ENCODE measurements at places on chromosomes 5 and 9.

DNA sequence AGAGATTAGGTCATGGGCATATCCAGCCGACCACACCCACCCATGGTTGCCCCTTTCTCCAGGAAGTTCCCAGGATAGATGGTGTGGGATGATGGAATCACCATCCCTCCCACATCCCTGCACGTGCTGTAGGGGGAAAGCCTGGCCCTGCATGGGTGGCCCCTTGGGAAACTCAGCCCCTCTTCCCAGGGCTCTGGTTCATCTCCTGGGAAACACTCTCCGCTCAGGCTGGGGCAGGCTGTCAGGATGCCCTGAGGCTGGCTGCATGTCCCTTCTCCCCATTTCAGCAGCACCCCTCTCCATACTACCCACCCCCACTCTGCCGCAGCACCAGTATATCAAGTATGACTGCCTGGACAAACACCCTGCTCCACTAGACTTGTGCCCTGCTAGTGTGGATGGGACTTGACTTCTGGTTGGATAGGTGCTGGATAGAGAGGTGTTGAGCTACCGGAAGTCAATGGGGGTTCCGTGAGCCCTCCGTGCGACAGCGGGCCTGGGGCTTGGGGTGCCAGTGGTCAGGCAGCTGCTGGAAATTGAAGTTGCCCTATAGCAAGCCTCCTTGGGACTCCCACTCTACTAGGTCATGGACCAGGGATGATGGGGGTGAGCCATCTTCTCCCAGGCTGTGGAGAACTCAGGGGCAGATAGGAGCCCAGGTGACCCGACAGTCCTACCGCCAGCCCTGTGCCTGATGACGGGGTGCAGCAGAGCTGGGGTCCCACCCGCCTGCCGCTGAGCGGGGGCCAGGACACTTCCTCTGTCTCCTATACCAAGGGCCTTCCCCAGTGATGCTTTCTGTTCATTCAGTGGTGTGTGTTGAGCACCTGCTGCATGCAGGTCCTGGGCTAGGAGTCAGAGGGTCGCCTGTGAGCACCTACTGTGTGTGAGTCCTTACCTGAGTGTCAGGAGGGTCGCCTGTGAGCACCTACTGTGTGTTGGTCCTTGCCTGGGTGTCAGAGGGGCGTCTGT lies 69.4 kb upstream of the COL5A1 start:
- DNase-seq: peak; percentile 28

DNA sequence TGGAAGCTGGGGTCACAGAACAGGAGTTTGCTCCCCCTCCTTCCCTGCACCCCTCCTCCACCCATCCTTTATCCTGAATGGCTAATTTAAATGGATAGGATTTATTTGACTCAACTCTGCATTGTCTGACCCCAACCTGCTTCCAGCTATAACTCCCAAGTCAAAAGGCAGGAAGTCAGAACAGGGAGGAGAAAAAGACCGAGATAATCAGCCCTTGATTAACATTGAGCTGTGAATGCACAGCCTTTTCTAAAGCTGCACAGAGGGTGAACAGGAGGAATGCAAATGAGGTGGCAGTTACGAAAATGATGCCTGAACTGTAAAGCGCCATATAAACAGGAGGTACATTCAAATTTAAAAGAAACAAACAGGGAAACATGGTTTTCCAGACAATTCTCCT lies 152.8 kb downstream of the SPOCK1 start:
- DNase-seq: no peak

DNA sequence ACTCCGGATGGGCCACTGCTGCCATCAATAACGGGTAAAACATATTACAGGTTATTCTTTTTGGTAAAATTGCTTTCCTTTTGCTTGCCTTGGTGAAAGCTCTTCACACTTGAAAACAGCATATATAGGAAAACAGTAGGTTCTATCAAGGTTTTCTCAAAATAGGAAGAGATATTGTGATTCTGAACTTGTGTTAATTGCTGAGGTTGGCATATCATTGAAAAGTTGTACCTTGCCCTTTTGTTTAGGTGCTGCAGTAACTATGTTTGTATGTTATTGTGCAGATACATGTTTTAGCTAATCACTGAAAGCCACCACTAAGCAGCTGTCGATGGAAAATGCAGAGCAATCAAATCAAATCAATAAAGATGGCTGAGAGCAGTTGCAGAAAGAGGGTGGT lies 78.0 kb upstream of the C6 start:
- no peak for DNase-seq

- no peak for DNase-seq
Measured at GRCh38 chr9:128323212-128323730, 632 bp downstream of the COQ4 start.

DNA sequence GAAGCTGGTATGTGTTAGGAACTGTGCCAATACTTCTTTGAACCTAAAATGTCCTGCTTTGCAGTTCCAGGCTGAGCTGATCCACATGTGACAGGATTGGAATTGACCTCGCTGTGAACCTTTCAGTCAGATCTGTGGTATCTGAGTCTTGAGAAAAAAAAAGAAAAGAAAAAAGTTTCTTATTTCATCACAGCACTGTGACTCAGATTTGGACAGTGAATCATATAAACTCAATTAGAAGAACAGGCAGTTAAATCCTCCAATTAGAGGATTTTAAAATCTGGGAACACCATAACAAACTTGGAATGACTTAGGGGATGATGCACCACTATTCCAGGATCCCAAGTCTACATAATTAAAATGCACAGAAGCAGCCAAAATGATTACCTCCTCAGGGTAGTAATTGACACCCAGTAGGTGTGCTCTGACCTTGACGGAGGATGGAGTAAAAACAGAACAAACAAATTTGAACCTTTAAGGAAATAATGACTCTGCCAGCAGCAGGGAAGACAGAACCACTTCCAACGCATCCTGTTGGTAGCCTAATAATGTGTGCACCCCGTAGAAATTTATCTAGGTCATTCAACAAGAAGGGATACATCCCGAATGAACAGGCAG lies 57.8 kb upstream of the RAI14 start:
- no peak for DNase-seq

- no peak for DNase-seq
Measured at GRCh38 chr9:37769306-37769705, 15.6 kb downstream of the EXOSC3 start.

DNA sequence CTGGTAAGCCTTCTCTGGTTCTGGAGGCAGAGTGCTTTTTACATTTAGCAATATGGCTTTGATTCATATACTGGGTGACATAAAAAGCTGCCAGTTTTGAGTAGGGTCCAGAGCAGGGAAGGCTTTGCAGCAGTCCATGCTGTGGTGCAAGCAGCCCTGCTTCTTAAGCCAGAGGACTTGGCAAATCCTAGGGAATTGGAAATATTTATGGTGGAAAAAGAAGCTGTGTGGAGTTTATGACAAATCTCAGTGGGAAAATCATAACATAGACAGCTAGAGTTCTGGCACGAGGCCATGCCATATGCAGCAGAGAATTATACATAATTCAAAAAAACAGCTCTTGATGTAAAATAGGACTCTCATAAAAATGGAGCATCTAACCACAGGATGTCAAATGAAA lies 536.4 kb downstream of the RASEF start:
- no peak for DNase-seq

All from KBM-7 (cell line).